Neural crest cell (in vitro differentiated cells): ENCODE measurements at places on chromosomes 5 and 9. TPM values are rescaled to one million over a fixed set of nuclear protein-coding genes. Genes with fewer than 3 reads are reported as not detected.

DNA sequence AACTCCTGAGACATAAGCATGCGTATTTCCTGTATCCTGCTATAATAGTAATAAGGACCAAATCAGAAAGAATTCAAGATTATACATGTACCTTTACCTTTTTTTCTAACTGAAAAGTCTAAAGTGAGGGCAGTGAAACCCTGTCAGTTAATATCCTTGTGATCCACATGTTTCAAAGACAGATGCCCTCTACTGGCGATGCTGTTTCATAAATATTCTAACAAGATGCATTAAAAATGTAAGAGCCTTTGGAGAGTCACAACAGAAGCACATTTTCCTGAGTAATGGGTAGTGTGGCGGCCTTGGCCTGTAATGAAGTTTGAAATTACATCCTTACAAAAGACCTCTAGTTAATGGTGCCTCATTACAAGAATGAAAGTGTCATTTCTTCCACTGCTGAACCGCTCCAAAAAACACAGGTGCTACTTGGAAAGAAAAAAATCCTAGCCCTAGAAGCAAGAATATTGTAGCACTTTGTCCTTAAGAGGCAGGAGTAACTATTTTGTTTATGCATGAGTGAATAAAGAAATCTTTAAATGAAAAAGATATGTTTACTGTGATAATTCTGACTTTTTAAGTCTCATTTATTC is 232.6 kb downstream of the EPB41L4A start:
- peaks cover 2% of the 10 kb centered on the region for H3K27me3 ChIP-seq
- peak; percentile 30 for DNase-seq
- H3K4me1 ChIP-seq = peaks cover 14% of the 10 kb centered on the region

- no peak overlapping the region for H3K27ac ChIP-seq
- H3K27me3 ChIP-seq = no peaks in the 10 kb centered on the region
- H3K4me1 ChIP-seq = peaks cover under 1% of the 10 kb centered on the region
- DNase-seq = no peak
- no peaks in the 10 kb centered on the region for H3K36me3 ChIP-seq
These were observed 504.5 kb downstream of the NFIB start for GRCh38 chr9:13809401-13809800.

- no peak for DNase-seq
- H3K27ac ChIP-seq = no peak overlapping the region
- H3K4me3 ChIP-seq = no peak overlapping the region
- peaks cover 23% of the 10 kb centered on the region for H3K27me3 ChIP-seq
These were observed 5.4 kb upstream of the DOCK8 start for GRCh38 chr9:209143-209758.

DNA sequence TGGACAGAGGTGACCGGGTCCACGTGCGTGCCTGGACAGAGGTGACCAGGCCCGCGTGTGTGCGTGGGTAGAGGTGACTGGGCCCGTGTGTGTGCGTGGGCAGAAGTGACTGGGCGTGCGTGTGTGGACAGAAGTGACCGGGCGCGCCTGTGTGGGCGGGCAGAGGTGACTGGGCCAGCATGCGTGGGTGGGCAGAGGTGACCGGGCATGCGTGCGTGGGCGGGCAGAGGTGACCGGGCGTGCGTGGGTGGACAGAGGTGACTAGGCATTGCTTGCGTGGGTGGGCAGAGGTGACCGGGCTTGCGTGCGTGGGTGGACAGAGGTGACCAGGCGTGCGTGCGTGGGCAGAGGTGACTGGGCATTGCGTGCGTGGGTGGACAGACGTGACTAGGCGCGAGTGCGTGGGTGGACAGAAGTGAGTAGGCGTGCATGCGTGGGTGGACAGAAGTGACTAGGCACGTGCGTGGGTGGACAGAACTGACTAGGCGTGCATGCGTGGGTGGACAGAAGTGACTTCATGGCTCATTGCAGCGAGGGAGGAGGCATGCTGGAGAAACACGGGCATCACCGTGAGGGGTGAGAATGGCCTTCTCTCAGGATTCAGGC is 254.1 kb upstream of the IRX4 start:
- peak overlapping the region; percentile 67 for H3K27ac ChIP-seq
- H3K36me3 ChIP-seq = no peaks in the 10 kb centered on the region
- no peak overlapping the region for H3K4me3 ChIP-seq
- DNase-seq = no peak
- H3K4me1 ChIP-seq = peaks cover 10% of the 10 kb centered on the region
- H3K27me3 ChIP-seq = peaks cover 3% of the 10 kb centered on the region

- DNase-seq = no peak
- H3K4me3 ChIP-seq = no peak overlapping the region
- no peaks in the 10 kb centered on the region for H3K27me3 ChIP-seq
- peaks cover 2% of the 10 kb centered on the region for H3K36me3 ChIP-seq
These were observed 67.5 kb downstream of the COL15A1 start for GRCh38 chr9:99011161-99011709.

- no peak overlapping the region for H3K27ac ChIP-seq
- no peak overlapping the region for H3K4me3 ChIP-seq
- no peak for DNase-seq
- H3K27me3 ChIP-seq = no peaks in the 10 kb centered on the region
These were observed 128.8 kb downstream of the FBN2 start for GRCh38 chr5:128409166-128409800.

GRCh38 chr9:137621131-137621757 is 2.4 kb downstream of the EHMT1 start:
- no peak for DNase-seq
- peak overlapping the region; percentile 87 for H3K4me3 ChIP-seq
- H3K27me3 ChIP-seq = no peaks in the 10 kb centered on the region
- H3K36me3 ChIP-seq = peaks cover 3% of the 10 kb centered on the region
- H3K27ac ChIP-seq = no peak overlapping the region

The ZNF454 gene
- total RNA-seq = 0.26 TPM in 1 of 2 replicates, not detected in the other

The SH2D3C gene
- 6.0 and 7.2 TPM in 2 replicates for total RNA-seq

The XPA gene
- total RNA-seq = 14.1 and 15.6 TPM in 2 replicates

The RABGAP1 gene
- 54.9 and 59.5 TPM in 2 replicates for total RNA-seq
